Activated naive CD4-positive, alpha-beta T cell (primary cell): ENCODE measurements at places on chromosomes 3 and 15.

GRCh38 chr3:37050282-37050681 lies 57.0 kb downstream of the MLH1 start:
- no peak for DNase-seq

DNA sequence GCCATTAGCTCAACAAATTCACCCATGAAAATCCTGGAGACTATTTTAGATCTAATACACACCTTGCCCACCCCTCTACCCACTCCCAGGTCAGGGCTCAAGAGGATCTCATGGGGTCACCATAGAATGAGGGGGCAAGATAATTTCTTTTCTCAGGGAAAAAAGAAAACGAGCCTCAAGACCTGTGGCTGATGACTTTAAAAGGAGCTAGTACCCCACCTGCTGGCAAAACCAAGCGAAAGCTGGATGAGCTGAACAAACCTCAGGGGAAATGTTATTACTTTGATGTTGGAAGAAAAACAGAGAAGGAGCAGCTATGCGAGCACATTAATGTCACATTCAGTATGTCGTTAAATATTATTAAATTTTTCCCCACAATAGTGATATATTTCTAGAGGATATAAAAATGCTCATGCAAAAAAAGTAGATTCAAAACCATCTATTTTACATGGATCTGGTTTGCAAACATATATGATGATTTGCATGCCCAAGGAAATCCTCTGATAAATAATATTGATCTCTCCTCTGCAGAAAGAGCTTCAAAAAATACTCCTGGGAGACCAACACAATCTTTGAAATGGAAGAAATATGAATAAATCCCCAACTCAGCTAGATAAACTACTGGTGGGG lies 37.7 kb downstream of the PLD1 start:
- peak; percentile 2 for DNase-seq

- no peak for DNase-seq
These were observed 16.6 kb upstream of the LRRK1 start for GRCh38 chr15:100902436-100903167.

DNA sequence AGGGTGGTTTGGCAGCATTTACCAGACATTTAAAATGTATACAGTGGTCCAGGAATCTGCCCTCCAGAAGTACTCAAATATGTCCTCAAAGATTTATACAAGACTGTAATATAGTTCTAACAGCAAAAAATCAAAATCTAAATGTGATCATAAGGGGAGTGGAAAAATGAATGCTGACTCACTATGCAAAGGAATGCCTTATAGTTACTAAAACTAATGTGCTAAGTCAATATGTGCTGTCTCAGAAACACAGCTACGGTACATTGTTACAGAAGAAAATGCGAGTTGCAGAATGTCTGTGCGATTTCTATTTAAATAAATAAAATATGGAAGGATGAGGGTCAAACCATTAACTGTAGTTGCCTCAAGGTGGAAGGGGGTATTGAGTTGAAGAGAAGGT lies 230.1 kb upstream of the UBE2E1 start:
- DNase-seq: no peak

DNA sequence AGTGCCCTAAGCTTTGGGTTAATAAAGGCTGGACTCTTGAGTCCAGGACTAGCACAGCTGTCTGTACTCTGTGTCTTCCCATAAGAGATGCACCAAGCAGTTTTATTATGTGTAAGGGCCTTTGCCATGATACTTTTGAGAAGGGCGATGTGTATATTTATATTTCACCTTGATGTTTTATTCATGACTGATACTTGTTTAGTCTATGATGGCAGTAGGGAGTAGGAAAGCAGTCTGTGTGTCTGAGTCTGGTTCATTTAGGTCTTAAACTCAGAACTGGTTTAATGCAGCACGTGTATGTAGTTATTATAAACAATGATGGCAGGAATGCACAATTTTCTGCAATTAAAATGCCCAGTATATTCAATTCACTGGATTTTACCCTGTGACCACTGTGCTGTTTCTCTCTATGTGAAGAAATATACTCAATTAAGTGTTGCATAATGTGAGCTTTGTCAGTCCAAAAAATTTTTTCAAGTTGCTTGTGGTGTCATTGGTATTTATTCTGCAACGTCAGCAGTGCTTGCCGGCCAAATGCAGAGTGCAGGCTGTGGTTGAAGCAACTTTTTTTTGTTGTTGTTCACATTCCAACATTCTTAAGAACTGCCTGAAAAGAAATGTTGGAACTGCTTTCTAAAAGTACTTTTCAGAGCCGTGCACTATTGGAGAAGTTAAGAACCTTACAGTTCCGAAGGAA lies 423.7 kb upstream of the SEMA6D start:
- no peak for DNase-seq

- no peak for DNase-seq
These were observed 153.0 kb upstream of the MLF1 start for GRCh38 chr3:158418035-158418434.

DNA sequence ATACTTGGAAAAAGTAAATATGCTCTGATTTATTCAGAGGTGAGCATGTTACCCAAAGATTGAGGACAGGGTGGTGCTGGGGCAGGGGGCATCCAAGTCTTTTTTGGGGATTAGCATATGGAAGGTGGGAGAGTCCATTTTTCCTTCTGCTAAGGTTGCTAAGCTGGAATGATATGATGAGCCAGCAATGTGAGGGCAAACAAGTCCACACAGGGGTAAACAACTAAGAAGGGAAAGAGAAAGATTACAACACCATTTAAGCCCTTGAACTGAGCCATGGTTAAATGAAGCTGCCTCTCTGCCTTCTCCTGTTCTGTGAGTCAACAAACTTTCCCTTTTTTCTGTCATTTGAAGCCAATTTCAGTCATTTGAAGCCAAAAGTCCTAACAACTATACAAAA lies 89.0 kb downstream of the RPL22L1 start:
- no peak for DNase-seq

DNA sequence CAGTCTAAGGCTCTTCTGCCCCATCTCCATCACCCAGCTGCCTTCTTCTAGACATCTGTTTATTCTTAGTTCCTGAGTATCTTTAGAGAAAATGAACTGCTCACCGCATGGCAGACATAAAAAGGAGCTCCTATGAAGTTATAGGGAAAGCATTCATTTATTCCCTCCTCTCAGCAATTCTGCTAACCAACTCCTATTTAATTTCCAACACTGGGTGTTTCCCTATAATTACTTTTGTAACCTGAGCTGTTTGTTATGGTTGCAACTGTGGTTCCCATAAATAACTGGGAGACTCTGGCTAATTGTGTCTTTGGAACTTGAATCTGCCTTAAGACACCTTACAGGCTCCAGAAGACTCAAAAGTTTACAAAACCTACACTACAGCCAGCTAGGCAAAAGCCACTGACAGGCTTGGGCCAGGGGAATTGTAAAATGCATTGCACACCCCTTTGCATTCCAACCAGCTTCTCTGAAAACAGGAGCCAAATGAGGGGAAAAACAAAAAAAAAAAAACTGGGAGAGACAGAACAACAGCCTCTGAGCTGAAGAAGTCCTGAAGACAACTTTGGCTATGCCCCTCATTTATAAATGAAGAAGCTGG lies 231.5 kb upstream of the FEZF2 start:
- no peak for DNase-seq

DNA sequence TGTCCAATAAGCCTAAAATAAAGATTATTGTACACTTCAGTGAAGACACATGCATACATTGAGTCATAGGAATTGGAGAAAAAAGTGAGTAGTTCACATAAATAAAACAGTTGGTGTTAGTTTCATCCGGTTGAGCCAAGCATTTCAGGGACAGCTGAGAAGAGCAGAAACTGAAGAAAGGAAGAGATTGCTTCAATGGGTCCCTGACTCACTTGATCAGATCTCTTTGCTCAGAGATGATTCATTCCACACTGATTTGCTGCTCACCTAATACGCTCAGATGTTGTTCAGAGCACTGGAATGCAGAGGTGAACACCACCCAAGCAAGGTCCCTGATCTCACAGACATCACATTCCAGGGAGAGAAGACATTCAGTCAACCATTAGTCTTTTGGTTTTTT lies 93.7 kb downstream of the RAD18 start:
- no peak for DNase-seq
